Regular cardiac myocyte (primary cell): ENCODE measurements at places on chromosomes 2 and 18. TPM values are rescaled to one million over a fixed set of nuclear protein-coding genes. Genes with fewer than 3 reads are reported as not detected.

The REG3A gene
- not detected in 2 replicates for total RNA-seq

The RFX8 gene
- 5.6 and 6.7 TPM in 2 replicates for total RNA-seq

The SLC5A7 gene
- not detected in 2 replicates for total RNA-seq

The DSEL gene
- 55.0 and 60.0 TPM in 2 replicates for total RNA-seq

The UGT1A6 gene
- 0.58 and 1.4 TPM in 2 replicates for total RNA-seq

The ADGRF3 gene
- under 0.01 TPM in 2 replicates for total RNA-seq

The IFIH1 gene
- total RNA-seq = 3.3 and 8.5 TPM in 2 replicates

The C2orf42 gene
- 28.8 and 28.9 TPM in 2 replicates for total RNA-seq

The DPY30 gene
- total RNA-seq = 50.7 and 85.1 TPM in 2 replicates

The SERPINB3 gene
- not detected in 2 replicates for total RNA-seq

The NOSTRIN gene
- 0.19 and 1.4 TPM in 2 replicates for total RNA-seq

The RESP18 gene
- not detected in 2 replicates for total RNA-seq

The PPP4R3B gene
- total RNA-seq = 44.0 and 52.0 TPM in 2 replicates

The ZNF396 gene
- total RNA-seq = 1.3 and 2.0 TPM in 2 replicates

The TTLL4 gene
- 2.8 and 8.1 TPM in 2 replicates for total RNA-seq

The SCN9A gene
- 20.3 and 22.0 TPM in 2 replicates for total RNA-seq

The CSRNP3 gene
- 1.2 and 3.9 TPM in 2 replicates for total RNA-seq

The NTSR2 gene
- total RNA-seq = not detected in 2 replicates

The UCN gene
- total RNA-seq = 0.38 and 1.1 TPM in 2 replicates

The GAREM2 gene
- total RNA-seq = 0.58 and 1.4 TPM in 2 replicates

The EFR3B gene
- 0.56 and 1.7 TPM in 2 replicates for total RNA-seq

The ST6GAL2 gene
- total RNA-seq = under 0.01 TPM in 2 replicates

The MOCOS gene
- total RNA-seq = 2.9 and 4.8 TPM in 2 replicates

The TUBA3E gene
- total RNA-seq = not detected in 2 replicates

The NT5C1B gene
- total RNA-seq = not detected in 2 replicates

The TMEM247 gene
- total RNA-seq = not detected in 2 replicates

The UGT1A10 gene
- total RNA-seq = not detected in 2 replicates

The DPYSL5 gene
- under 0.01 TPM in 1 of 2 replicates, not detected in the other for total RNA-seq

The GPR45 gene
- total RNA-seq = not detected in 2 replicates

The FBXO36 gene
- total RNA-seq = 1.5 and 2.3 TPM in 2 replicates

The ANKRD36 gene
- 21.1 and 24.5 TPM in 2 replicates for total RNA-seq

The CDKL4 gene
- 1.7 and 11.8 TPM in 2 replicates for total RNA-seq

The CYB5A gene
- 55.4 and 92.7 TPM in 2 replicates for total RNA-seq

The CAPN14 gene
- total RNA-seq = under 0.01 and 0.28 TPM in 2 replicates

The TBC1D8 gene
- total RNA-seq = 5.8 and 9.0 TPM in 2 replicates

The ARL6IP6 gene
- 18.9 and 32.2 TPM in 2 replicates for total RNA-seq

The CCDC93 gene
- 17.6 and 27.3 TPM in 2 replicates for total RNA-seq

The GKN2 gene
- not detected in 2 replicates for total RNA-seq

The C1QL2 gene
- total RNA-seq = not detected in 2 replicates

The CCL20 gene
- 1.3 and 57.5 TPM in 2 replicates for total RNA-seq
